Posterior vena cava (tissue), 2 donors: ENCODE measurements at places on chromosomes 16 and 17. TPM values are rescaled to one million over a fixed set of nuclear protein-coding genes. Genes with fewer than 3 reads are reported as not detected.

DNA sequence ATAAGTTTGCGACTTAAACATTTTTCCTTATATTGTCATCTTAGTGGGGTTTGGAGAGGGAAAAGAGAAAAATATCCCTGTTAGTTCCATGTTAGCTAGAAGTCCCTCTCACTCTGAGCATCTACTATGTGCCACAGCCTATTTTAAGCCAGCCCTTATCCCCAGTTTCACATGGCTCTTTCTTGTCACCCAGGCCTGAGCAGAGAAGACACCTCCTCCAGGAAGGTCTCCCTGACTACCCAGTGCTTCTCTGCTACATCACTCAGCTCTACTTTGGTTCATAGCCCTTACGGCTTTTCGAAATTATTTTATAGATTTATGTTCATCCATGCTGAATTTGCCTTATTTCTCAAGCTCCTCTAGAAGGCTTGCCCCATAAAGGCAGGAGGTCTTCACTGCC lies 7.2 kb upstream of the MAP2K3 start:
- no peak for DNase-seq

- DNase-seq: no peak
Observed at GRCh38 chr17:65278050-65278819, 141.1 kb downstream of the RGS9 start.

Gene ALDH3A1
- total RNA-seq: not detected

Gene GNAO1
- 39.1 TPM for total RNA-seq

Gene RHBDL1
- total RNA-seq: 0.79 TPM

Gene CLEC3A
- not detected for total RNA-seq

DNA sequence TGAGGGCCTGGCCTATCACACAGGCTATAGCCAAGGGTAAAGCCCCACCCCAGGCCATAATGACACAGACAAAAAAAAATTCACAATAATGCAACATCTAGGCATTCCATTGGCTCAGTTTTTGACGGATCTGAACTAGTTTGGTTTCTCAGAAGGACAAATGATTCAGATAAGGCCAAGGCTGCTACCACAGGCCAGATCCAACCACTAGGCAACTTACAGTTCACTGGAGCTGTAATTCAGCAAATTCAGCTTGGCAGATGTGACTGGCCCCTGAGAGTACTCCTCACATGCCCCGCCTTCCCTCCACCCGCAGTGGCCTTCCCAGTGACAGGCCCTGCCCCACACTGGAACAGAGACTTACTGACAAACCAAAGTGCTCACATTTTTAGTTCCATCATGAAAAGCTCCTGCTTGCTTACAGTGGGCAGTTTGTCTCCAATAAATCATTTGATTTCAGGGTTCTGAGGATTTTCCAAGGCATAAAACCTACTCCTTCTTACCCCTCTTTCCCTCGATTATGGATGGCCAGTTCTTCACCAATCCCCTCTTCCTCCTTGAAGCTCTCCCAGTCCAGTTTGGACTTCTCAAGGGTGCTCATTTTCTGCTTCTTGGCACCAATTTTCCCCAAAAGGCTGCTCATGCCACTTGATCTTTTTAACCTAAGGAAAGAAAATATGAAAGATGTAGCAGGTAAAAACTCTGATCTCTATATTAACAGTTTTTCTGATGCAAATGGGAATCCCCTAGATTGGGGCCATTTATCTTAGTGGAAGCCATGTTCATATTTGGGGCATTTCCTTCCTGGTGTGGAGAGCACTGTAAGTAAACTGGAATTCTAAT lies 53.3 kb upstream of the BCAR1 start:
- peak; percentile 94 for DNase-seq

GRCh38 chr17:601926-602303 lies 112.7 kb downstream of the VPS53 start:
- no peak for DNase-seq

GRCh38 chr17:58402679-58403078 lies 14.7 kb downstream of the RNF43 start:
- no peak for DNase-seq

DNA sequence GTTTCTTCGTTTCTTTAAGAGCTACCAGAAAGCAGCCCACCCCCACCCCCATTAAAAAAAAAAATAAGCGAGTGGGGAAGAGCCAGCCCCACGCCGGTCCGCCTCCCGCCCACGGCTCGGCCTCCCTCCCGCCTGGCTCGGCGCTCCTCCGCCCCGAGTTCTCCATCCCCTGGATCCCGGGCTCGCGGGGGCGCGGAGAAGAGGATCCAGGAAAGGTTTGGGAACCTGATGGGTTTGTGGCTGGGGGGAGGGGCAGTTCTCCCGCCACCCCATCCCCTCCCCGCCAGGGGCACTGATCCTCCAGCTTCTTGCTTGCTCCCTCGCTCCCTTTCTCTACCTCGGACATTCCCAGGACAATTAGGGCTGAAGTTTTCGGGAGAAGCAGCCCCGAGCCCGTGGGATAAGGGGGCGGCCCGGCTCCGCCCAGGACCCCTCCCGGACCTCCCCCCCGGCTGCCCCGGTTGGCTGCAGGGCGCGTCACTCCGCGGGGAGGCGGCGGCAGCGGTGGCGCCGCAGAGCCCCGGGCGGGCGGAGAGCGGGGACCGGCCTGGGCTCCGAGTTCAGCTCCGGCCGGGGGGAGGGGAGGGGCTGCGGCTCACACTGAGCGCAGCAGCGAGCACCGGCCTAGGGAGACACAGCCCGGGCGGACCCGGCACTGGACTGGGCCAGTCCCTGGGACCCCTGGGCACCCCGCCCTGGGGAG lies 1.0 kb upstream of the SALL1 start:
- DNase-seq: no peak

Gene CRYM
- total RNA-seq: 0.93 TPM

DNA sequence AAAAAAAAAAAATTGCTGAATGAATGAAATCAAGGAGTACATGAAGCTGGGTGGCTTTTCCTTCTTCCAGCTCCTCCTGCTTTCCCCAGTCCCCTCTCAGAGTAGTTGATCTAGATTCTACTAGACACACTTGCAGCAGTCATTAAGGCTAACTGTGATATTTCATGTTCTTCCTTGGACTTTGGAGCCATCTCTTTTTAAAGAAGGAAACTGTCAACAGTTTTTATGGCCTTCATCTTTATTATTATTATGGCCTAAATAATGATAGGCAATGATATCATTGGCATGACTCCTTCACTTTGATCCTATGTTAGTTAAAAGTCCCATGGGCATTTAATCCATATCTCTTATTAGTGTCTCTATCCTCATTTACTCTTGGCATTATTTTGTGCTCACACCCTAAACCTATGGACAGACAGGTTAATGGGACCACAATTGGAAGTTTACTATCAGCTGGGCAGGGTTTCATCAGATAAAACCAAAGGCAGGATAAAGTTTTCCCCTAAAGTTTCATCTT lies 9.7 kb downstream of the C17orf78 start:
- no peak for DNase-seq

DNA sequence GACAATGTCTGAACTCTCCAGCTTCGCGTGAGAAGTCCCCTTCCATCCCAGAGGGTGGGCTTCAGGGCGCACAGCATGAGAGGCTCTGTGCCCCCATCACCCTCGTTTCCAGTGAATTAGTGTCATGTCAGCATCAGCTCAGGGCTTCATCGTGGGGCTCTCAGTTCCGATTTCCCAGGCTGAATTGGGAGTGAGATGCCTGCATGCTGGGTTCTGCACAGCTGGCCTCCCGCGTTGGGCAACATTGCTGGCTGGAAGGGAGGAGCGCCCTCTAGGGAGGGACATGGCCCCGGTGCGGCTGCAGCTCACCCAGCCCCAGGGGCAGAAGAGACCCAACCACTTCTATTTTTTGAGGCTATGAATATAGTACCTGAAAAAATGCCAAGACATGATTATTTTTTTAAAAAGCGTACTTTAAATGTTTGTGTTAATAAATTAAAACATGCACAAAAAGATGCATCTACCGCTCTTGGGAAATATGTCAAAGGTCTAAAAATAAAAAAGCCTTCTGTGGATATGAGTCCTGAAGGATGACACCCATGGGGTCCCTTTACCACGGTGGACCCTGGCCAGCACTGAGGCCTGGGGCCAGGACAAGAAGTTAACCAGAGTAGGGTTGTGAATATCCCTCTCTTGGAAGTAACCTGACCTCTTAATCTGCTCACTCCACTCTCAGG lies 10.5 kb upstream of the ITGAD start:
- DNase-seq: peak; percentile 88

DNA sequence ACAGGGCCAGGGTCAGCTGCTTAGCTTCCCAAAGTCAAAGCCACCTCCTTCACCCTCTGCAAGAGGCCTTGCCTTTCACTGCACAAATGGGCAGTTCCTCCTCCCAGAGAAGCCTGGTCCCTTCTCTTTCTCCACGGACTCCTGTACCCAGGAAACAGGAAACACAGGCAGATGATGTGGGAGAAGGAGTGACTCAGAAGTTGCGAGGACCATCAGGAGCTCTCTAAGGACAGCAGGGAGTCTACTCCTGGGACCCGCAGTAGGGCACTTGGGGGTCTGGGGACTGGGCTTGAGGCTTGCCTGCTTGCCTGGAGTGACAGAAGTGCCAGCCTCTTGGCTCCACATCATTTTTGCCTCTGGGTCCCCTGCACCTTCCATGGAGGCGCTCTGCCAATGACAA lies 47.4 kb upstream of the KSR1 start:
- DNase-seq: no peak

GRCh38 chr17:60606036-60606435 lies 6.0 kb downstream of the PPM1D start:
- no peak for DNase-seq

GRCh38 chr17:7078711-7079110 lies 1.3 kb downstream of the CLEC10A start:
- peak; percentile 75 for DNase-seq

Gene PIRT
- not detected for total RNA-seq

Gene PRSS8
- not detected for total RNA-seq

- DNase-seq: peak; percentile 80
Observed at GRCh38 chr16:79509211-79509631, 91.3 kb downstream of the MAF start.

Gene FBF1
- 6.8 TPM for total RNA-seq

Gene PRR35
- not detected for total RNA-seq

DNA sequence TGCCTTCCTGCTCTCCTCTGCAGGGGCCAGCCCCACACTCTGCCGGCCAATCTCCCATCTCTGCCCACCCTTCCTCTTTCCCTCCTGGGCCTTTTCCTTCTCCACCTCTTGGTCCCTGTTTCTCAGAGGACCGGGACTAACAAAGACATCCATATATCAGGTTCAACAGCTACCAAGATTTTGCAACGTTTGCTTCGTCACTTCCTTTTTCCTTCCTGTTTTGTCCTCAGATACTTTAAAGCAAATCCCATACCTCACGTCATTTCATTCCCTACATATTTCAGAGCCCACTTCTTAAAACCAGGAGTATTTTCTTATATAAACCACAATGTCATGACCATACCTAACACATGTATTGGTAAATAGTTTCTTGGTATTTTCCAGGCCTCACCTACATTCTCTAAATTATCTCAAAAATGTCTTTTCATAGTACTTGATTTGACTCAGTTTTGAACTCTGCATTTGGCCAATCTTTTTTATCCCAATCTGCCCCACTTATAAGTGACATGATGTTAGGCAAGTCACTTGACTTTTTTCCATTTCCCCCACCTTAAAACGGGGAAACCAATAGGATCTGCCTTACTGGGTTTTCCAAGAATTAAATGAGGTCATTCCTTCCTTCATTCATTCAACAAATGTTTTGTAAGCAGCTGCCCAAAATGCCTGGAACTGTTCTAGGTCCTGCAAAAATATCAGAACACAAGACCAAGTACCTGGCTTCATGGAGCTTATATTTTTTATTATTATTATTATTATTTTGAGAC lies 7.2 kb upstream of the USP10 start:
- DNase-seq: no peak

DNA sequence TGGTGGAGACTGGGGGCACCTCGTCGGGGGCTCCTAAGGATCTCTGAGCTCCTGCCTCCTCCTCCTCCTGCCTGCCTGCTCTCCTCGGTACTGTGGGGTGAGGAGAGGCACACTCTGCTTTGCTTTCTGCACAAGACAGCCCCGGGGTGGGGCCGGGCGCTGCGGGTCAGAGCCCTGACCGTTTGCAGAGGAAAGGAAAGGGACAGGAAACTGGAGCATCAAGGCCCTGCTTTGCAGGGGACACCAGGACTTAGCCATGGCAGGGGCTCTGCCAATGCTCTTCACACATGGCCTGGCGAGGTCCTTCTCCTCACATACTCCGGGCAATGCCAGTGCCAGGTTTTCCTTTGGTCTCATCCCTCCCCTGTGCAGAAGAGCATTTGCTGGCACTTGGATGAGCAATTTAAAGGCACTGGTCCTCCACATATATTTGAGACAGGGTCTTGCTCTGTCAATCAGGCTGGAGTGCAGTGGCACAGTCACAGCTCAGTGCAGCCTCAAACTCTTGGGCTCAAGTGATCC lies 23.8 kb upstream of the DOC2B start:
- peak; percentile 51 for DNase-seq

- DNase-seq: no peak
Observed at GRCh38 chr17:10217916-10218315, 19.5 kb upstream of the GAS7 start.

- DNase-seq: no peak
Observed at GRCh38 chr17:7211491-7212273, 8.0 kb downstream of the DLG4 start.

Gene MT1M
- 82.2 TPM for total RNA-seq

GRCh38 chr17:64534187-64534586 lies 27.4 kb downstream of the CEP95 start:
- DNase-seq: no peak

DNA sequence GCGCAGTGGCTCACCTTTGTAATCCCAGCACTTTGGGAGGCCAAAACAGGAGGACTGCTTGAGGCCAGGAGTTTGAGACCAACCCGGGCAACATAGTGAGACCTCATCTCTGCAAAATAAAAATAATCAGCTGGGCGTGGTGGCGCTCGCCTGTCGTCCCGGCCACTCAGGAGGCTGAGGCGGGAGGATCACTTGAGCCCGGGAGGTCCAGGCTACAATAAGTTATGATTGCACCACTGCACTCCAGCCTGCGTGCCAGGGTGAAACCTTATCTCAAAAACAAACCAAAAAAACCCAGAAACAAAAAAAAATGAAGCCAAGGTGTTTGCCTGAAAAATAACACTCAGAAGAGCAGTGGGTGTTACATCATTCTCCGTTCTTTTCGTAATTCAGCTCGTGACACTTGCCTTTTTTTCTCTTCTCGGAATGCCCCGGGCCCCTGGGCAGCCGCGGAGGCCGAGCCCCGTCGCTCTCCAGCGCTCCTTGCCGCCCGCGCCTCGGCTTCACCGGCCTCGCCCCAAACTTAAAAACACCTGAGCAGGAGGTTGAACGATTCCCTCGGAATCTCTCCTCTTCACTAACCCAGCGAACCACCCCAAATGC lies 17.0 kb downstream of the PRCD start:
- DNase-seq: no peak

DNA sequence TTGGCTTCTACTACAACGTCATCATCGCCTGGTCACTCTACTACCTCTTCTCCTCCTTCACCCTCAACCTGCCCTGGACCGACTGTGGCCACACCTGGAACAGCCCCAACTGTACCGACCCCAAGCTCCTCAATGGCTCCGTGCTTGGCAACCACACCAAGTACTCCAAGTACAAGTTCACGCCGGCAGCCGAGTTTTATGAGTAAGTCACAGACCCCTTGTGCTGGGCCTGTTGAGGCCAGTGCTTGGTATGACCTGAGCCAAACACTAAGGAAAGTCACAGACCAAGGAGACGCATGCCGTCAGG lies 16.1 kb downstream of the SLC6A2 start:
- DNase-seq: no peak
